T-helper 1 cell treated with Interleukin-12 subunit alpha and Interleukin-12 subunit beta and Interleukin-4 antibody, amounts not matched to agents 30 ng/mL and 1 ng/mL, for 36 hours (primary cell): ENCODE measurements at places on chromosomes 11 and 22. TPM values are rescaled to one million over a fixed set of nuclear protein-coding genes. Genes with fewer than 3 reads are reported as not detected.

TRIM68 gene
- 11.0 and 11.8 TPM in 2 replicates for total RNA-seq

ANKK1 gene
- total RNA-seq, result 0.17 and 0.25 TPM in 2 replicates

MN1 gene
- 0.25 and 0.34 TPM in 2 replicates for total RNA-seq

P4HA3 gene
- not detected in 2 replicates for total RNA-seq

ZP1 gene
- not detected in 2 replicates for total RNA-seq

CALCB gene
- 1.7 and 1.8 TPM in 2 replicates for total RNA-seq

OR52I2 gene
- total RNA-seq, result not detected in 2 replicates

F2 gene
- total RNA-seq, result 0.71 TPM in 1 of 2 replicates, not detected in the other

NXPE4 gene
- not detected in 2 replicates for total RNA-seq

ARSA gene
- total RNA-seq, result 60.6 and 67.0 TPM in 2 replicates

OR5AP2 gene
- total RNA-seq, result not detected in 2 replicates

HBB gene
- not detected in 2 replicates for total RNA-seq

APLNR gene
- total RNA-seq, result not detected in 2 replicates

GTSE1 gene
- 55.8 and 56.0 TPM in 2 replicates for total RNA-seq

BAIAP2L2 gene
- total RNA-seq, result 0.61 and 0.78 TPM in 2 replicates

POU2AF2 gene
- total RNA-seq, result not detected in 2 replicates

EHF gene
- not detected in 2 replicates for total RNA-seq

CD3D gene
- 648 and 691 TPM in 2 replicates for total RNA-seq

SF3A1 gene
- 260 and 266 TPM in 2 replicates for total RNA-seq

HEPHL1 gene
- total RNA-seq, result not detected in 2 replicates

HSD17B12 gene
- 44.9 and 50.8 TPM in 2 replicates for total RNA-seq

RTN4R gene
- total RNA-seq, result 1.4 and 2.0 TPM in 2 replicates

MOV10L1 gene
- not detected in 2 replicates for total RNA-seq

STT3A gene
- 171 and 178 TPM in 2 replicates for total RNA-seq

TUBA8 gene
- 1.7 and 1.9 TPM in 2 replicates for total RNA-seq

SLC22A8 gene
- total RNA-seq, result not detected in 2 replicates

ACTN3 gene
- total RNA-seq, result not detected in 2 replicates

KLHL35 gene
- 0.85 and 0.96 TPM in 2 replicates for total RNA-seq

RPS3 gene
- total RNA-seq, result 2,564 and 2,614 TPM in 2 replicates

SLC5A4 gene
- total RNA-seq, result not detected in 2 replicates

NNMT gene
- not detected in 2 replicates for total RNA-seq

DDB1 gene
- total RNA-seq, result 225 and 243 TPM in 2 replicates

OR52E8 gene
- total RNA-seq, result not detected in 2 replicates

EFCAB6 gene
- not detected in 2 replicates for total RNA-seq

TRIM77 gene
- total RNA-seq, result not detected in 2 replicates

GNAZ gene
- 0.22 TPM in 1 of 2 replicates, not detected in the other for total RNA-seq

OR5B12 gene
- total RNA-seq, result not detected in 2 replicates

TRIM51 gene
- total RNA-seq, result not detected in 2 replicates

NRGN gene
- 2.4 and 3.1 TPM in 2 replicates for total RNA-seq

ADAMTS15 gene
- 0.07 TPM in 1 of 2 replicates, not detected in the other for total RNA-seq

NELL1 gene
- total RNA-seq, result not detected in 2 replicates

ZNF143 gene
- total RNA-seq, result 31.3 and 33.1 TPM in 2 replicates
